Bronchial epithelial cell (primary cell): ENCODE measurements at places on chromosomes 11 and 22.

GRCh38 chr11:131145791-131146190 is 224.6 kb upstream of the NTM start:
- DNase-seq, result no peak

DNA sequence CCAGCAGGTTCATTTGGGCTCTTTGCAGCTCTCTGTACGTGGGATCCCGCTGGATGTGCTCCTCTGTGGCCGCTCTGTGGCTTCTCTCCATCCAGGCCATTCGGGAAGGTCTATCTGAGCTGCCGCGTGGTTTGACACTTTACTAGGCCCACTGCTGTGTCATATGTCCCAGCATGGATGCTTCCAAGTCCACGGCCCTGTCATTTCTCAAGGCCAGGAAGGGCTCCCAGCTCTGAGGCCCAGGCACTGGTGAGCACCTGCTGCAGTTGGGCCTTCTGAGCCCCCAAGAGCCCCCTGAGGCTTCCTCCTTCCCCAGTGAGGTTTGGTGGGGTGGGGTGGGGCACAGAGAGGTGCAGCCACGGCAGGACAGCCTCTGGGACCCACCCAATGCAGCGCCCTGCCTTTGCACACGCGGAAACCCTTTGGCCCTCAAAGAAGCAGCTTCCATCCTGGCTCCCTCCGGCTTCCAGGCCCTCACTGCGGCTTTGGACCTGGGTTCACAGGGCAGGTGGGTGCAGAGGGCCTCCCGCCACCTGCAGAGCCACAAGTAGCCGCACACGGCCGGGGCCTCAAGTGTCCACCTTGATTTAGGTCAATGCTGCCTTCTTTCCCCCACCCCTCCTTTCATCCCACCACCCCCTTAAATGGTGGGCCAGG is 44.5 kb upstream of the FGF3 start:
- no peak for DNase-seq

GRCh38 chr11:1564535-1565172 is 7.4 kb downstream of the DUSP8 start:
- peak; percentile 20 for DNase-seq

DNA sequence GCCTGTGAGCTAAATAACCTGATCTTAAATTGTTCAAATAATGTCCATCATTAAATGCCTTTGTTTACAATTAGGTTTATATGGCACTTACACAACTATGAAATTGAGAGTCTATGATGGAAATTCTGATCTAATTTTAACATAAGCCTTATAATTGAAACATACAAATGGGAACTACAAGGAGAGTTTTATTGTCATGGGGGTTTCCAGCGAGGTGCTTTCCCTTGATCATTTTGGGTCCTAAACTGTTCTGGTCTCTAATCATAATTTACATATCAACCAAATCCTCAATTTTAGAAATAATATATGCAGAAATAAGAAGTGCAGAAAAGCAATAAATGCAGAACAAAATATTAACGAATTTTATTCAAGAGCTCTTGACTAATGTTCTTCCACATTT is 44.9 kb downstream of the RRAS2 start:
- DNase-seq, result no peak

- DNase-seq, result no peak
These were observed 26.3 kb downstream of the OPCML start for GRCh38 chr11:133506023-133506422.

DNA sequence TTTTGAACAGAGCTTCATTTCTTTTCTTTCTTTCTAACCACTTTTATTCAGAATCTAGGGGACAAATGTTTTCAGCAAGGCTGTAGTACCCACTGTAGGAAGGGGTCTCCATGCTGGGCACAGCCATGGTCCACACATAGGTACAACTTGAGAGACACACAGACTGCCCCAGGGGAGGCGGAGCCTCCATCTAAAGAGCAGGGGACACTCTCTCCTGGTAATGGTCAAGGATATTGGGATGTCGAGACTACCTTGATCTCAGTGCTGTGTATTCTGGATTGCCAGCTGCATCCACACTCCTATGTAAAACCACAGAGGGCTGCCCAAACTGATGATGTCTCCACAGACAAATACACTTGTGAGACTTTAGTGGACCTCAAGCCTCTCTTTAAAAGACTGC is 2.9 kb upstream of the APOL3 start:
- no peak for DNase-seq

DNA sequence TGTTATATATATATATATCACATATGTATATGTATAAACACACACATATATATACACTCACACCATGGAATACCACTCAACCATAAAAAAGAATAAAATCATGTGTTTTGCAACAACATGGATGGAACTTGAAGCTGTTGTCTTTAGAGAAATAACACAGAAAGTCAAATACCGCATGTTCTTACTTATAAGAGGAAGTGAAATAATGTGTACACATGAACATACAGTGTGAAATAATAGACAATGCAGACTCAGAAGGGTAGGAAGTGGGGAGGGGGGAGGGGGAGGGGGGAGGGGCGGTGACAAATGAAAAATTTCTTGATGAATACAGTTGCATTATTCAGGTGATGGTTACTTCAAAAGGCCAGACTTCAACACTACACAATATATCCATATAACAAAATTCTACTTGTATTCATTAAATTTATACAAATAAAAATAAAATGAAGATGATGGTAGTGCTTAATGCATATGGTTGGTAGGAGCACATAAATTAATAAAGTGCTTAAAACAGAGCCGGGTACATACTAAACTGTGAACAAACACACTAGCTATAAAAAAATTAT is 5.8 kb upstream of the OR5B2 start:
- no peak for DNase-seq

DNA sequence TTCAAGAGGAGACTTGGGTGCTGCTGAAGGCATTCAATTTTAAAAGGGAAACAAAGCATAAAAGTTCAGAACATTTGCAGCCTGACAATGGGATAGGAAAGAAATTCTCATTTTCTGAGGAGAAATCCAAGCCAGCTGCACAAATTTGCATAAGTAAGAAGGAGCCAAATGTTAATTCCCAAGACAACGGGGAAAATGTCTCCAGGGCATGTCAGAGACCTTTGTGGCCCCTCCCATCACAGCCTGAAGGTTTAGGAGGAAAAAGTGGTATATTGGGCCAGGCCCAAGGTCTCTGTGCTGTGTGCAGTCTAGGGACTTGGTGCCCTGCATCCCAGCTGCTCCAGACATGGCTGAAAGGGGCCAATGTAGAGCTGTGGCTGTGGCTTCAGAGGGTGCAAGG is 12.7 kb upstream of the OR51F1 start:
- DNase-seq, result no peak

GRCh38 chr11:108890482-108891105 is 225.7 kb downstream of the DDX10 start:
- DNase-seq, result no peak

DNA sequence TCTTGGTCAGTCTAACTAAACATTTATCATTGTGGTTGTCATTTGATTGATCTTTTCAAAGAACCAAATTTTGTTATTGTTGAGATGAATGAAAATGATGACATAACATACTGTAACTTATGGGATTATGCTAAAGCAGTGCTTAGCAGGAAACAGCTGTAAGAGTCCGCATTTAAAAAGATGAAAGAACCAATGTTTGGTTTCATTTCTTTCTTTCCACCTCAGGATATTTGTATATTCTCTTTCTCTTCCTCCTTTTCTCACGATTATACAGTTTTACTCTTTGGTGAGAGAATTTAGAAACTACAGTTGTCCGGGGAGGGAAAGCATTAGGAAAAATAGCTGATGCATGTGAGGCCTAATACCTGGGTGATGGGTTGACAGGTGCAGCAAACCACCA is 23.1 kb downstream of the PIH1D2 start:
- no peak for DNase-seq

DNA sequence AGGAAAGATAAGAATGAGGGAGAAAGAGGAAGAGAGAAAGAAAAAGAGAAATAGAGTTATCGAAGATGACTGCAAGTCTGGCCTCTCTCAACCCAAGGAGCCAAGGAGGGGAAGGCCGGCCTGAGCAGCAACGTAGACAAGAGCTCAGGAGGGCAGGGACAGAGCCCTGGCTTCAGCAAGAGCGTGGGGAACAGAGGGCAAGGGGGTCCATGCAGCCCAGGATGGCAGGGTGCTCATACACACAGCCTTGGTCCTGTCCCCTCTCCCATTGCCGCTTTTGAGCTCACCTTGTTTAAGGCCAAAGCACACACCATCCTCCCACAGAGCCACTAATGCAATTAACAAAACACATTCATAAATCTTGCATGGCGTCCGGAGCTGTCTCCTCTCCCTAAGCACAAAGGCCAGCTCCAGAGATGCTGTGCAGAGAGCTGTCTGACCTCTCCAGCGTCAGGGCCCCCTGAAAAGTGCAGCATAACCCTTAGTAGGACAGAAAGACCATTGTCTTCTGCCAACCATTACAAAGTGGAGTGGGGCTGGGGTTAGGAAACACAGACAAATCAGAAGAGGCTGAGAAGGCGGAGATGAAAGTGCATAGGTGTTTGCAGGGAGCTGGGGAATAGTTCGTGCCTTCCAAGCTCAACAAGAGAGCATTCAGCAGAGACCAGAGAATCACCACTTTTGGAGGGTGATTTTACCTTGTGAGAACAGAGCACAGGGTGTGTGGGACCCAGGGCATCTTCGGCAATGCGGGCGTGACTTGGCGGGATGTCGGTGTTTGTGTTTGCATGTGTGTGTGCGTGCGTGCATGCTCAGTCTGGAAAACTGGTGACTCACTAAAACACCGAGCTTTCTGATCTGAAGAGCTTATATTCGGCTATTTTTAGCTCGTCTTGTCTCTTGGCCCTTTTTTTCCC is 28.2 kb upstream of the JAM3 start:
- DNase-seq, result peak; percentile 58

- DNase-seq, result no peak
These were observed 11.2 kb downstream of the WNT11 start for GRCh38 chr11:76194872-76195668.

GRCh38 chr11:96211436-96211835 is 131.6 kb downstream of the MAML2 start:
- no peak for DNase-seq

DNA sequence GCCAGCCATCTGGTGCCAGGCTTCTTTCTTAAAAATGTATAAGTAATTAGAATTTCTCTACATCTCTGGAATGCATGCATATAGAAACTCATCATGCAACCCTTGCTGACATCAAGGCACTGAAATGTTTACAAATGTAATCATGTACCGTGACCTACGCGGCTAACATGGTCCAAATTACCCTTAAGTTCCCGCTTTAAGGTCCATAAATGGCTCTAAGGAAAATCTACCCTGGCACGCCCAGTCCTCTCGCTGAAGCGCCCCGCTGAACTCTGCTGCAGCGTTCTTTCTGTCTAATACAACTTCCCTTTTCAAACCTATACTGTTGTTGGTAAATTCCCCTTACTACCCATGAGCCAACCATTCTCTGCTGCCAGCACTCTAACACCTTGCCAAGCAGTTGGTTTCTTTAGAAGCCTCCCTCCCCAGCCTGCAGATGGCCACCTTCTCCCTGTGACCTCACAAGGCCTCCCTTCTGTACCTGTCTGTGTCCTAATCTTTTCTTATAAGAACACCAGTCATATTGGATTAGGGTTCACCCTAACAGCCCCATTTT is 13.5 kb upstream of the HMOX1 start:
- no peak for DNase-seq

GRCh38 chr11:63767267-63767564 is 1.4 kb downstream of the ZFTA start:
- no peak for DNase-seq

- no peak for DNase-seq
These were observed 10.4 kb downstream of the PDGFB start for GRCh38 chr22:39234472-39234787.
